ENCODE measurements at places on chromosomes 16 and 17.

DNA sequence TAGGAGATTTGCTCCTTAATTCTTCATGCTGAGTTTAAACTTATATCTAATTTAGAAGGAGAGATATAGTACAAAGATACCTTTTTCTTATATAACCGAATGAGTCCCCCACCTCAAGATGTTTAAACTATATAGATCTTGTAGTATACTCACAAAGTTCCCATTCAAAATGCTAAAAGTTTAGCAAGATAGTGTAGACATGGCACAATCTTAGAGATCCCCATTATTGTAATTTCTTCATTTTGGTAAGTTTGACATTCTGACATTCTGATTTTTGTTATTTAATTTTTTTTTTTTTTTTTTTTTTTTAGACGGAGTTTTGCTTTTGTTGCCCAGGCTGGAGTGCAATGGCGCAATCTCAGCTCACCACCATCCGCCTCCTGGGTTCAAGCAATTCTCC is 22.8 kb downstream of the SNTB2 start:
- no peak for DNase-seq

DNA sequence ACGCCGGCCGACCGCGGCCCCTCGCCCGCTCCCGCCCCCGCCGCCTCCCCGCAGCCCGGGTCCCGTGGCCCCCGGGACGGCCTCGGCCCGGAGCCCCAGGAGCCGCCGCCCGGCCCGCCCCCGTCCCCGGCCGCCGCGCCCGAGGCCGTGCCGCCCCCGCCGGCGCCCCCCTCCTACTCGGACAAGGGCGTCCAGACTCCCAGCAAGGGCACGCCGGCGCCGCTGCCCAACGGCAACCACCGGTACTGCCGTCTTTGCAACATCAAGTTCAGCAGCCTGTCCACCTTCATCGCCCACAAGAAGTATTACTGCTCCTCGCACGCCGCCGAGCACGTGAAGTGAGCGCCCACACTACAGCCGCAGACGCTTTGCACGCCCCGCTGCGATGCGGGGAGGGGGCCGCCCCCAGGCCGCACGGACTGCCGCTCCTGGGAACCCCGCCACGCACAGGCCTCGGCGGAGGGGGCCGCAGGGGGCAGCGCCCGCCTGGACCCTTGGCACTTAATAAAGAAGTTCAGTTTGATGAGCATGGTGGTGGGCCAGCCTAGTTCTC is 35.5 kb upstream of the ZC3H18 start:
- DNase-seq = no peak

DNA sequence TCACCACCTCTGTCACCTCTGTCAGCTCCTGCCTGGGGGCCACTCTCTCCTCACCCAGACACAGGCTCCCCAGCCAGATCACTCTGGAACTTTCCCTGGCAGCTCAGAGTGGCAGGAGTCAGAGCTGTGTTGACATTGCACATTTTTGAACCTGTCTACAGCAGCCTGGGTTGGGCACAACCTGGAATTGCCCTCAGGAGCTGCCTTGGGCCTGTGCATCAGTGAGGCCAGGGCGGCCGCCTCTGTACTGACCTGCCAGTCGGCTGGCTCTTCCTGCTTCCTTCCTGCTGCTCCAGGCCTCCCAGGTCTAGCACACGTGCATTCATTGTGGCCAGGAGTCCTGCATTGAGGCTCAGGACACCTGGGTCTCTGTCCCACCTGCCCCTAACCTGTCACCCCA is 14.2 kb upstream of the TMEM11 start:
- no peak for DNase-seq

- no peak for DNase-seq
These were observed 135.4 kb downstream of the CLEC16A start for GRCh38 chr16:11079652-11080187.

GRCh38 chr16:86011532-86011931 is 112.6 kb downstream of the IRF8 start:
- DNase-seq = no peak

- DNase-seq = no peak
These were observed 181.1 kb downstream of the UTP18 start for GRCh38 chr17:51441431-51441830.

DNA sequence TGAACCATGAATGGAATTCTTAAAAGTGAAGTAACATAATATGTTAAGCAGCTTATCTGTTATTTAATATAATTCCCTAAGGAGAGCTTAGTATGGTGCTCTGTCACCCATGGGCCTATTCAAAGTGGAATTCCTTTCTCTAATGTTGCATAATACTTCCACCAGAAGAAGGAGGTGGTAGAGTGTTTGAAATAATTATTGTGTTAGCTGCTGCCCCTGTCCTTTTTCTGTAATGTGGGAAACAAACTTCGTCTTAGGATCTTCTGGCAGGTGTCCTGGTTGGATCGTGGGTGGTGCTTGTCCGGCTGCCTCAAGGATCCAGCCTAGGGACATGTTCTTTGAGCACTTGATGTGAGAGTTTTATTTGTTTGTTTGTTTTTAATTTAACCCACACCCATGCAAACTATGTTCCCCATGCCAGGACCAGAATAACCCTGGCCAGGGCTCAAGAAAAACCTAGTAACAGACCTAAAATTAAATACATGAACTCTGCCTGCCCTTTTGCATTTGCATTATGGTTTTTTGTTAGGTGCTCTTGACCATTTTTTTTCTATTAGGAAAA is 46.1 kb downstream of the ZNRF1 start:
- DNase-seq = no peak

DNA sequence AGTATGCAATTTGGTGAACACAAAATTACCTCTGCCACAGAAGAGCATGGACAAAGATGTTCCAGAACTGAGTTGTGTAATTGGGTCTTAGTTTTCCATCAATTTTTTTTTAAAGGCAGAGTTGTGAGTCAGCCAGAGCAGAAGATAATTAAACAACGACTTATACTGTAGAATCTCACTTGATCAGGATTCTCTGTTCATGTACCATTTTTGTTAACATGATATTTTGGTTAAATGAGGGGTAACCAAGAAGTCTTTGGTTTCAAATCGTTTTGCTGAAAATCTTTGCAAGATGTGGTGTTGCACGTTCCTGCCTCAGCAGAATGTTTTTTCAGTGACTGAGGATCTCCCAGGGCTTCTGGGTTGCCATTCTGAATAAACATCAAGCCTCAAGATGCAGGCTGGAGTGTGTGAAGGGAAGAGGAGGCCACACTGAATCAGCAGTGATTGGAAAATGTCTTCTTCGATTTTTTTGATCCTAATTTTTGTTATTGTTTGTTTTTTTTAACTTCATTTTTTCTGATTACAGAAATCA is 232.6 kb upstream of the IRX3 start:
- DNase-seq = no peak

- no peak for DNase-seq
These were observed 25.7 kb downstream of the ARHGAP17 start for GRCh38 chr16:24989494-24989893.

DNA sequence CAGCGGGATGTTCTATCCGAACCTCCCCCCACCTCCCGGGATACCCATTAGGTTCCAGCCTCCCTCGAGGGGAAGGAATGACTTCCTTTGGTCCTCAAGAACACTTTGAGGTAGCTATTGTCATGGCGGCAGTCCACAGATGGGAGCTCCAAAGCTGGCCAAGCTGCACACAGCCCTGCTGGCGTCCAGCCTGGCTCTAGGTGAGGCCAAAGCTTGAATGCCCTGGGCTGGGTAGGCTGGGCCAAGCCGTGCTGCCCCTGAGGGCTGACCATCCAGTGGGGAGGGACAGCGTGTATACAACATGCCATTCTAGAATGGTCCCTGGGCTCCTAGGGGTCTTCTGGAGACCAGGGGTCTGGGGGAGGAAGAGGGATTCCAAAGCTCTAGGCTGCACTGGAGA is 43.5 kb downstream of the PEMT start:
- DNase-seq = no peak

DNA sequence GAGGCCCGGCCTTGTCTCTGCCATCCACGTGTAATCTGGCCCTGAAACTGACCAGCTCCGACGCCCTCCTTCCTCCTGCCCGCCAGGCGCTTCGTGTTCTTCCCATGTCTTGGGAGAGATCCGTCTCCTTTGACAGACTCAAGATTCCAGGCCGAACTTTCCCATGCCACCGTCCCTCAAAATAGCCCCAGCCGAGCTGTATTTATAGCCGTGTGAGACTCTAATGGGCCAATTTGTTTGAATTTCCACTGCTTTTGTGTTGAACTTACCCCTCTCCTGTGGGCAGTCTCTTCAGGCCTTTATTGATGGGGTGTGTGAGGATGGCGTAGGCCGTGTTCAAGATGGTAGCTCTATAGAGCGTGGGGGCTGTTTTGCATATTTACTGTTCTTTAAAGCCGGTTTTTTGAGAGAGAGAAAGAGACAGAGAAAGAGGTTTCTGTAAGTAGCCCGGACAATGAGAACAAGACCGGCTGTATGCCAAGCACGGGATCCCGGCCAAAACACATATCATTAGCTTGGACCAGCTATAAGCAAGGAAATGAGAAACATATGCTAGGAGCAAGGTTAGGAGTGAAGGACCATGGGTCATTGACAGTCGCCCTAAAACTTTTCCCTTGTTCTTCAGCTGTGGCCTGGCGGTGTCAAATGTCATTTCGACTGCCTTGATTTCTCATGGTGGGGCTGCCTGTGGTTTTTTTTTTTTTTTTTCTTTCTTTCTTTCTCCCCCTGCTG is 124.5 kb upstream of the ZFHX3 start:
- no peak for DNase-seq

GRCh38 chr16:85349365-85350145 is 237.3 kb upstream of the CIBAR2 start:
- DNase-seq = no peak

DNA sequence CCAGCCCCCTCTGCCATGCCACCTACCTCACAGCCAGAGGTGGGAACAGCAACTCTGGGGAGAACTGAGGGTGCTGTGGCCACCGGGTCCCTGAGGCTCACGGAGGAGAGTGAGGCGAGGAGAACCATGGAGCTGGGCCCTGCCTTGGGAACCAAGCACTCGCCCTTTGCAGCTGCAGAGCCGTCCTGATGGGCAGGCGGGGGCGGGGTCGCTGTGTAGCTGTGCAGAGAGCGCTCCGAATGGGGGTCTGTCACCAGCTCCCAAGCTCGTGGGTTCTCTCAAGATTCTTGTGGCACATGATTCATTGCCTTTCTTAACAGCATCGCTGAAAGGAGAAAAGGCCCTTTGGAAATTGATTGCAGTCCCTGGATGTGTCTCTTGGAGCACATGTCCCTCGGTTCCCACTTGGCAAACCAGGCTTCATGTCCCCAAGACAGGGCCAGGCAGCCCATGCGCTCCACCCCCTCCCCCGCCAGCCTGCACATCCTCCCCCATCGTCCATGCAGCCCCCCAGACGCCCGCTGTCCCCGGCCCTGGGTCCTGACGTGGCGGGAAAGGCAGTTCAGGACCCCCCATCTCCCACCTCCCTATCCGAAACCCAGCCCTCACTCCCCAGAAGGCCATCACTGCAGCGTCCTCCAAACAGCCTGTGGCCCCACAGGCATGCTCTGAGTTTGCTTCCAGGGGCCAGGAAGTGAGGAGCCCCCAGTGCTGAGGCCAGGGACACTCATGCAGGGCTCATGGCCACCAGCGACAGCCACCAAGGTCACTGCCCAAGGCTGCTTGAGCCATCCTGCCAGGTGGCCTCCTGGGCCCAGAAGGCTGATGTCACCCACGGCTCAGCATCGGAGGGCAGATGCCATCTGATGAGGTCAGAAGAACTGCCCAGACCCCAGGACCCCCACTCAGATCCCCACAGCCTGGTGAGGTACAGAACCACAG is 20.6 kb upstream of the CHMP6 start:
- DNase-seq = no peak

- DNase-seq = no peak
These were observed 46.8 kb upstream of the TMEM97 start for GRCh38 chr17:28272166-28272565.

GRCh38 chr17:75861927-75862317 is 6.8 kb upstream of the WBP2 start:
- DNase-seq = no peak

- DNase-seq = peak; percentile 10
These were observed 64.9 kb upstream of the LGALS9 start for GRCh38 chr17:27565874-27566670.

GRCh38 chr17:56030009-56030624 is 123.2 kb upstream of the ANKFN1 start:
- no peak for DNase-seq

DNA sequence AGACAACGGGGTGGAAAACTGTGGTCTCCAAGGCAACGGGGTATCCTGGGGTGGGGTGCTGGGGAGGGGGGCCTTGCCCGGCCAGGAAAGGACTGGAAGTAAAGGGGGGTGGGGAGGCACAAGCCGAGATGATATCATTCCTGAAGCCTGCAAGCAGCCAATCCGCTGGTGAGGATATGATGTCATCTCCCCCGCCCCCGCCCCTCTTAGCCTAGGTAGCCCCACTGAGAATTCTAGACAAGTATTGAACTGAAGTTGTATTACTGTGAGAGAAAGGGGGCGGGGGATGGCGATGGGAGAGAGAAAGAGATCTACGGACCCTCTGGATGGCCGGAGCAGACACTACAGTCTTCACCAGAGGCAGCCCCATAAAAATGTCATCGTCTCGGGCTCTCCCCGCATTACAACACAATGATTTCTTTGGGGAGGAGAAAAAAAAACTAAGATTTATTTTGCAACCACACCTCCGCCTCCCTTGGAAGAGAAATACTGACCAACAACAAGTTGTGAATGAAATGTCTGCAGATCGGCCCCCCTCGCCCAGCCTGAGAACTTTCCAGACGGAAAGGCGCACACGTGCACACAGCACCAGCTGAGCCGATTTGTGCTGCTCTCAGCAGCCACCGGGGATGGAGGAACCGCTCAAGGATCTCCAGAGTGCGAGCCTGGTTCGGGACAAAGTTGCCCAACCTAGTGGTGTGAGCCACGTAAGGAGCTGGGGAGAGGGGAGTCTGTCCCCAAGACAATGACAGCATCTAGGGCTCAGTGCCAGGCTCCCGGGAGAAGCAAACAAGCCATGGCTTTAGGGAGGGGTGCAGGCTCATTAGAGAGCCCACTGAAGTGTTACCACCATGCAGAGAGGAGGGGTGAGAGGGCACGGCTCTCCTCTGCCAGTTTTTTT is 222.1 kb downstream of the SOX9 start:
- DNase-seq = no peak

DNA sequence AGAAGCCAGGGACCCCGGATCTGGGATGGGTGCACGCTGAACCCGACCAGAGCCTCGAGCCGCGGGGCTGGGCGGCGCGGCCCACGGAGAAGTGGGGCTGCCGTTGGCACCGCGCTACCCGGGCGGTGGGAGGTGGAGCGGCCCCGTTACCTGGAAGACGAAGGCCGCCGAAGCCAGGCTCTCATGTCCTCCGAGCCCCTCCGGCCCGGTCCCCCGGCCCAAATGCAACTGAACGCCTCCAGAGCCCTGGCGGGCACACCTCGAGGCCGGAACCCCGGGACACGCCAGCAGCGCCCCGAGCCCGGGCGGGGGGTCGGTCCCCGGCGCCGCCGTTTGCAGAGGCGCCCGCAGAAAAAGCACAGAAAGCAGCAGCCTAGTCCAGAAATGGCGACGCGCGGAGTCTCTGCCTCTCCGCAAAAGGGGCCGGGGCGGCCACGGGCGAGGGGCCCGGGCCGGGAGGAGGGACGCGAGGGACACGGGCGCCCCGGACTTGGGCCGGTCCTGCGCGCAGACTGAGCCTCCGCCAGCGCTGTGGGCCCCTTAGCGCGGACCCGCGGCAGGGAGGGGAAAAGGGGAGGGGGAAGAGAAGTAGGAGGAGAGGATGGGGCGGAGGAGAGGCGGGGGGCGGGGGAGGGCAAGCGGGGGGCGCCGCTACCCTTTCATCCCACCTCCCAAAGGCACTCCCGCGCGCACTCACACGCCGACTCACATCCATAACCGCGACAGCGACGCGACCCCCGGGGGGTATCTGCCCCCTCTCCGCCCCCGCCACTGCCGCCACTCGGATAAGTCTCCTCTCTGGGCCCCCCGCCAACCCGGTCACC is 1.4 kb downstream of the AXIN2 start:
- DNase-seq = no peak

GRCh38 chr16:75742424-75743047 is 16.2 kb upstream of the CPHXL start:
- DNase-seq = no peak

Data from stimulated activated CD8-positive, alpha-beta memory T cell treated with anti-CD3 and anti-CD28 coated beads, Interleukin-4, amount 100 ng/mL, for 4 hours (primary cell).